Stimulated activated CD8-positive, alpha-beta memory T cell treated with anti-CD3 and anti-CD28 coated beads, Interleukin-12 subunit alpha, Interleukin-12 subunit beta, amount 100 ng/mL, for 4 hours (primary cell): ENCODE measurements at places on chromosomes 12 and 14.

DNA sequence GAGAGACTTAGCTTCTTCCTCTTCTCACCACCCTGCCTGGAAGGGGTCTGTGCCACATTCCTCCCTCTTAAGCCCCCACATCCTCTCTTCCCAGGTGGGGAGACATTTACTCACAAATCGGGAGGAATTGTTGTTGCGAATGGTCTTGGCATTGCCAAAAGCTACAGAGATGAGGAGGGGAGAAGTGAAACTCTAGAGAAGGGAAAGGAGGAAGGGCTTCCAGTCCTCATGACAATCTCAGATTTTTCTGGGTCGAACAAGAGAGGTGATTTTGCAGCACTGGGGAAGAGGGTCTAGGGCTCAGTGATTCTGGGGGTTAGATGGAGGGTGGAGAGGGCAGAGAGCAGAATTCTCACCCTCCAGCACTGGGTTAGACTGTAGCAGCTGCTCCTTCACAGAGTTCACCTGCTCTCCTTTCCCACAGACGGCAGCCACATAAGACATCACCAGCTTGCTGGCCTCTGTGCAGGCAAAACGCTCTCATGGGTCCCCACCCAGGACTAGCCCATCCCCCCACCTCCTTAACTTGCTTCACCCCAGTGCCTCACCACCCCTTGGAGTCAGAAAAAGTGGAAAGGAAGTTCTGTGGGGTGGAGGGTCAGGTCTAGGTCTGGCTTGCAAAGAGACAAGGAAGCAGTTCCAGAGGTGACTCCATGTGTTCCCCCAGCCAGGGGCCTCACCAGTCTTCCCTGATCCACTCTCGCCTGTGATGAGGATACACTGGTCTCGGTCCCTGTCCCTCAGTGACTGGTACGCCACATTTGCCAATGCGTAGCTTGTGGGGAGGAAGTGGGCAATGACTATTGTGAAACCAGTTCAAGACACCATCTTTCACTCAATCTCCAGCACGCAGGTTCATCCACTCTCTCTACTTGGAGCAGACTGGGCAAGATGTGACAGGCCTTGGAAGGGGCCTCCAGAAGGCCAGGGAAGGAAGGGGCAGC is 2.7 kb downstream of the MYO1A start:
- peak; percentile 5 for DNase-seq

GRCh38 chr12:19030180-19030579 is 99.4 kb upstream of the PLEKHA5 start:
- no peak for DNase-seq

- DNase-seq: no peak
These were observed 49.7 kb downstream of the FAM222A start for GRCh38 chr12:109763201-109763841.

- DNase-seq: no peak
These were observed 37.0 kb upstream of the FBXO33 start for GRCh38 chr14:39469094-39469710.

DNA sequence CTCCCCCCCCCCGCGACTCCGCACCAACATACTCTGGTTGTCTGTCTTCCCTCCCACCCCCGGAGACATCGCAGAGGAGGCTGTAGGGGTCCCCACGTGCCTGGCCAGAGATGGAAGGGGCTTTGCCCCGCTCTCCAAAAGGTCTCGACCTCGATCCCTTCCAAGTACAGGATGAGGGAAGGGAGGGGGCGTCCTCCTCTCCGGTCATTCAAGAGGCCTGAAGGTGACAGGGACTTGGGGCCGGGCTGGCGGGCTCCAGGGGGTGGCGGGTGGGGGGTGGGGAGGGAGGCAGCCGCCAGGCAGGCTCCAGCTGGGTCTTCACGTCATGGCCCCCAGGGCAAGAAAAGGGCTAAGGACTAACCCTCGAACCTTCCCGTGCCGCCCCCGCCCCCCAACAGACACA is 15.1 kb downstream of the TBX3 start:
- no peak for DNase-seq

- no peak for DNase-seq
These were observed 113.3 kb downstream of the FOXN3 start for GRCh38 chr14:89303456-89304435.

GRCh38 chr14:63614679-63615363 is 26.9 kb downstream of the WDR89 start:
- DNase-seq: no peak

DNA sequence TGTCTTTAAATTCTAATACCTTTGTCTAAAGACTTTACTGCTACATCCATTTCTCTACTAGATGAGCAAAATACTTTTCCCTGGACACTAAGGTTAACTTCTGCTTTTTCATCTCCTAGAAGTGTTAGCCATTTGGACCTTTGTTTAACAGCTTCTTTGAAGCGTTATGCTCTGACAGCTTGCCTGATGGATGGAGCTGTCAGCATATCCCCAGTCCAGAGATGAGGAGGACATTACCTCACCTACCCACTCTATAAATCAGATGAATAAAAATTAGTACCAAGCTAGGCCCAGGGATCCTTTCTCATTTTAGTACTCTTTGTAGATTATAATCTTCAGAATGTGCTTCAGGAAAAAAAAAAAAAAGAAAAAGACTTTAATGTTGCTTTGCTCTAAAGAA is 222.7 kb downstream of the PELI2 start:
- DNase-seq: no peak

DNA sequence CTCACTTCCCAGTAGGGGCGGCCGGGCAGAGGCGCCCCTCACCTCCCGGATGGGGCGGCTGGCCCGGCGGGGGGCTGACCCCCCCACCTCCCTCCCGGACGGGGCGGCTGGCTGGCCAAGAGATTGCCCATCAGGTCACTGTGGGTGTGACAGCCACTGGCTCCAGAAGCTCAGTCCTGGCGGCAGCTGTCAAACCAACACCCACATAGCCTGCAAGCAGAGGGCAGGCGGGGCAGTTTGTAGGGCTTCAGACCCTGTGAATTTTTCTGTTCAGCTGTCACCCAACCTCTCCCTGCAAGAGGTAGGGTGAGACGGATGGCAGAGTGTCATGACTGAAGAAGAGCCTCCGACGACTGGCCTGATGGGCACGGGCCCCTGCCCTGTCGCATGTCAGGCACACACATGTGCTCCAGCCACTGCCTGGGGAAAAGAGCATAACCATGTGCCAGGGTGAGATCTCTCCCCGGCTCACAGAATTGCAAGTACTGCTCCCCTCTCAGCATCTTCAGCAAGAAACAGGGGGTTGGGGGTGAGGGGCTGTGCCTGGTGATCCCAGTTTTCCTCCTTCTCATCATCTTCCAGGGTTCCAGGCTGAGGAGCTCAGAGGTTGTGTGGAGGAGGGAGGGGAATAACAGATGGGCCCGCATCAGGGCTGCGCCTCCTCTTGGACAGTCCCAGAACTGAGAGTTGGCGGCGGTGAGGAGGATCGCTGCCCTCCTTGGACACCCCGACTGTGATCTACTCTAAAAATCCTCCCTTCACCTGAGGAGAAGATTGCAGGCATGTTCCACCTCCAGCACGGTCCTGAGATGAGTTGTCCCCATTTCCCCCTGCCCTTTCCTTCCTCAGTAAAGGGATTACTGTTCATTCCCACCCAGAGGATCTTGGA is 11.2 kb upstream of the PRPH start:
- DNase-seq: no peak

DNA sequence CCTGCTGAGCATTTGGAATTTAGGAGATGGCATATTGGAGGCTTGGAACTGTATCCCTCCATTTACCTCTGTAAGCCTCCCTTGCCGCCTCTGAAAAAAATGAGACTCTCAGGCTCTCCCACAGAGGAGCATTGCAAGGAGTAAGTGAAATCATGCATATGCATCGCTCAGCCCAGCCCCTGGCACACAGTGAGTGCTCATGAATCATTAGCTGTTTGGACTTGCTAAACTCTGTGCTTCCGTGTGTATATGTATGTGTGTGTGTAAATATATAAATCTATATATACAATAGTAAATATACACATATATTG is 17.1 kb upstream of the TBX3 start:
- DNase-seq: no peak

- no peak for DNase-seq
These were observed 130.7 kb upstream of the ARID2 start for GRCh38 chr12:45598761-45599160.

GRCh38 chr12:108720757-108721514 is 10.4 kb downstream of the CORO1C start:
- DNase-seq: no peak

GRCh38 chr14:50736932-50737419 is 68.9 kb upstream of the SAV1 start:
- DNase-seq: no peak

DNA sequence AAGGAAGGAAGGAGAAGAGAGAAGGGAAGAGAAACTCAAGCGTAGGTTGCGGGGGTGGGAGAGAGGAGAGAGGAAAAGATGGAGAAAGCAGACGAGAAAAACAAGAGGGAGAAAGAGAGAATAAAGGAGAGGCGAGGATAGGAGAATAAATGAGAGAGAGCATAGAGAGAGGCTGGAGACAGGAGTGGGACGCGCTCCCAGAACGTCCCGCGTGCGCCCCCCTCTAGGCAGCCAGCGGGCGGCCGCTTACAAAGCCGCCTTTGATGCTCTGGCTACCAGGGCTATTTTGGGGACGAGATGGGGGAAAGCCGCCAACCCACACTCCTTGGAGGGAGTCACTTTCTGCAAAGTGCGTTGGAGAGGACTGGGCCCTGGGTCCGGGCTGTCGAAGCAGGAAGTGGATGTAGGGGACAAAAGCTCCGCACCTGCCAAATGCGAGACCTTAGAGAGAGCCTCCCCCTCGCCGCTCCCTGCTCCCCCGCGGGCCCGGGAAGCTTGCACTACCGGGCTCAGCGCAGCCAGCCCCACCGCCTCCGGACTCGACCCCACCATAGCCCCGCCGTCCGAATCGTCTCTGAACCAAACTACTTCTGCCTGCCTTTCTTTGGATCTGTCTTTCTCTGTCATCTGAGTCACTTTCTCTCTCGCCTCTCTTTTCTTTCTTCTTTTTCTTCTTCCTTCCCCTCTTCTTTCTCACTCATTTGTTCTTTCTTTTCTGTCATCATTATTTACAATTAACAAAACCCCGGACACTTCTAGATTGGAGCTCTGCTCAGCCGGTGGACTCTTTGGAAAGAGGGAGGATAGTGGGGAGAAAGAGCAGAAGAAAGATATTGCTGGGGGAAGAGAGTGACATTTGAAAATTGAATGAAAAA is 8.0 kb downstream of the ASCL1 start:
- no peak for DNase-seq

DNA sequence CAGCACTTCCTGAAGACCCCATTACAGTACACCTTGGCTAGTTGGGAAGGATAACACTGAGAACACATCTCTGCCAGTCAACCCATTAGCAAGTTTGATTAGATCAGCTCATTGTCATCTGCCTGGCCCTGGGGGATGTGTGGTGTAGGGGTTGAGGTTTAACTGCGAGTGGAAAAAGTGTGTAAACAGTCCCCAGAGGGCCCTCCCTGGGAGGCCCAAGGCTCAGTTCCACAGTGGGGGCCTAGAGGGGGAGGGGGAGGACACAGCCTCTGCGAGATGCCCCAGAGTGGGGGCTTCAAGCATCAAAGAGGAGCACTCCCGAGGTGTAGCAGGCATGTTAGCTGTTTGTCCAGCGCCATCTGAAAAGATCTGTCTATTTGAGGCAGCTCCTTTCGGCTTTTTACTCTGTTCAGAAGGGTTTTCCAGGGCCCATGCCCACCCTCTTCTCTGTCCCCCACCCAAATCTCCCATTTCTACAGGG is 344 bp downstream of the LPAR5 start:
- DNase-seq: peak; percentile 51

GRCh38 chr12:48080285-48080684 is 25.6 kb downstream of the SENP1 start:
- no peak for DNase-seq

GRCh38 chr14:95198320-95198719 is 41.0 kb upstream of the DICER1 start:
- no peak for DNase-seq

- DNase-seq: no peak
These were observed 84.5 kb downstream of the ZFP36L1 start for GRCh38 chr14:68708343-68708742.

GRCh38 chr12:591167-592023 is 71.8 kb downstream of the NINJ2 start:
- DNase-seq: no peak

DNA sequence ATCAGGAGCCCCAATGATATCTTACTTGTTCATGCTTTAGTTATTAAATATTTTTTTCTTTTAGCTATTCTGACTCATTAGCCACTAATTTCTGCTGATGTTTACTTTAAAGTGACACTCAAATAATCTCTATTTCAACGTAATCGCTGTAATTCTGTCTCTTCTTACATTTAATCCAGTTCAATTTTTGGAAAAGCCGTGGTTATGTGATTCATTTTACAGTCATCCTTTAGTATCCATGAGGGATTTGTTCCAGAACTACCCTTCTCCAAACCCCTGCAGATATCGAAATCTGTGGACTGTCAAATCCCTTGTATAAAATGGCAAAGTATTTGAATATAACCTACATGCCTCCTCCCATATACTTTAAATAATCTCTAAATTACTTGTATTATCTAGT is 1103.4 kb downstream of the LRFN5 start:
- DNase-seq: no peak

GRCh38 chr14:91244501-91244901 is at the start of gene GPR68:
Gene GPR68 (minus strand): TSS chr14:91244704. CDS start chr14:91235050, 9,654 bp downstream.
- no peak for DNase-seq

DNA sequence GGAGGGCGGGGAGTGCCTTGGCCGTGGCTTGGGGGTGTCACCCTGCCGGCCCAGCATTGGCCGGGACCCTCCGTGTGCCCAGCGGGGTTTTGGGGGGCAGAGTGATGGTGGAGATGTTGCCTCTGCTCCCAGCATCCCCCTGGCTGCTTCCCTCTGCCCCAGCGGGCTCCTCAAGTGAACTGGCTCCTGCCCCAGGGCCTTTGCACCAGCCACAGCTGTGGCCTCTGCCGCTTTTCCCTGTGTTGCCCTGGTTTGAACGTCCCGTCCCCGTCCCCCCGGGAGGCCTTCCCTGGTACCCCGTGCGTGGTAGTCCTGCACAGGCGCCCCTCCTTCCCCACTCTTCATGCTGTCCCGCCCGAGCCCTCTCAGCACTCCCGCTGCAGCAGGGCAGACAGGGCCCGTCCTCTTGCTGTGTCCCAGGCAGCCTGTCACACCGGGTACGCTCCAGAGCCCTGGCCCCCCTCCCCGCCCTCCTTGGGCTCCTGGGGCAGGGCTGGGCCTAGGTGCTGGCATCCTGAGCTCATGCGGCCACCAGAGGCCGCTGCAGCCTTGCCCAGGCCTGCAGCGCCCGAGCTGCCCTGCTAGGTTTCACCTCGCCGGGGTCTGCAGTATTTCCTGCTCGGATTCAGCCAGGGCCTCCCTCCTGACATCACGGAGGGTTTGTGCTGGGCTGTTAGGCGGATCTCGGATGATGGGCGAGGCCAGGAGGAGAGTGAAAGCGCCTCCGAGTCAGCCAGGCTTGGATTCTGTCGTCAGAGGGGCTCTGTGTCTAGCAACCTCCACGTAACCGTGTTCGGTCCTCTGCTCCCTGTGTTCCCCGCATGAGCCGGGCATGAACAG is 9.5 kb downstream of the NOC4L start:
- DNase-seq: peak; percentile 43

- no peak for DNase-seq
These were observed 52.9 kb upstream of the JDP2 start for GRCh38 chr14:75374911-75375310.

DNA sequence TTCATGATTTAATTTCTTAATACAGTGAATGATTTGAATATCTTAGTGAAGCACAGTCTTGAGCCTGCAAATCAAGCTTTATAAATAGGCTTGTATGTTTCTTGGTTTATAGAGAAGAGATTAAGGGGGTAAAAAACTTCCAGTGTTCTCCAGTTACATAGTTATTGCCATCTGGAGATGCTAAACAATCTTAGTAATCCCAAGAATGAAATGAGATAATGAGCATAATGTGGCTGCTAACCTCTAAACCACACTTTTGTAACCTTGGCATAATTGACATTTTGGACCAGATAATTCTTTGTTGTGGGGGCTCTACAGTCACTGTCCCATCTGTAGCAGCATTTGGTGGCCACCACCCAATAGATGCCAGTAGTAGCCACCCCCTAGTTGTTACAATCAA is 316.8 kb downstream of the CCDC91 start:
- DNase-seq: no peak
